ENCODE measurements at places on chromosomes 4 and X. TPM values are rescaled to one million over a fixed set of nuclear protein-coding genes. Genes with fewer than 3 reads are reported as not detected.

GUCY1A1 gene
- 88.4 TPM for total RNA-seq

CRMP1 gene
- total RNA-seq = 1.5 TPM

ALB gene
- total RNA-seq = not detected

N4BP2 gene
- 4.1 TPM for total RNA-seq

PAK3 gene
- total RNA-seq = 0.60 TPM

PLCXD1 gene
- 6.1 TPM for total RNA-seq

USP17L19 gene
- not detected for total RNA-seq

RADX gene
- total RNA-seq = 0.87 TPM

RHOXF2 gene
- total RNA-seq = not detected

TLR10 gene
- total RNA-seq = not detected

DCAF8L2 gene
- not detected for total RNA-seq

GRCh38 chr4:137471895-137472294 is 60.4 kb downstream of the PCDH18 start:
- DNase-seq = no peak

GRCh38 chr4:72215198-72215597 is 183.4 kb downstream of the NPFFR2 start:
- no peak for DNase-seq

DNA sequence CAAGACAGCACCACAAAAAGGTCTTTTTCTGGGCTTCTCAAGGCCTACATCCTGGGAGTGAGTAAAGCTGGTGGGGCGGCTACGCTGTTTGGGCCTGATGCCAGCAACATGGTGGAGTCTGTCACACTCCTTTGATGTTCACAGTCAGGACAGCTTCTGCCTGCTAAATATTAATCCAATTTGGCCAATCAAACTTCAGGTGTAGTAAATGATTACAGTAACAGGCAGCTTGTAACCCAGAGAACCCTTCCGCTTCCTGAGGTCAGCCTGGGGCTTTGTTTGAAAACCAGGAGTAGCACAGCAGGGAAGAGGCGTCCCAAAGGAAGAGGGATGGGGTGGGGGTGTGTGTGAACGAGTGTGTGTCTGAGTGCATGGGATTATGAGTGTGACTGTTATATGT is 220.4 kb downstream of the MAML3 start:
- DNase-seq = no peak

DNA sequence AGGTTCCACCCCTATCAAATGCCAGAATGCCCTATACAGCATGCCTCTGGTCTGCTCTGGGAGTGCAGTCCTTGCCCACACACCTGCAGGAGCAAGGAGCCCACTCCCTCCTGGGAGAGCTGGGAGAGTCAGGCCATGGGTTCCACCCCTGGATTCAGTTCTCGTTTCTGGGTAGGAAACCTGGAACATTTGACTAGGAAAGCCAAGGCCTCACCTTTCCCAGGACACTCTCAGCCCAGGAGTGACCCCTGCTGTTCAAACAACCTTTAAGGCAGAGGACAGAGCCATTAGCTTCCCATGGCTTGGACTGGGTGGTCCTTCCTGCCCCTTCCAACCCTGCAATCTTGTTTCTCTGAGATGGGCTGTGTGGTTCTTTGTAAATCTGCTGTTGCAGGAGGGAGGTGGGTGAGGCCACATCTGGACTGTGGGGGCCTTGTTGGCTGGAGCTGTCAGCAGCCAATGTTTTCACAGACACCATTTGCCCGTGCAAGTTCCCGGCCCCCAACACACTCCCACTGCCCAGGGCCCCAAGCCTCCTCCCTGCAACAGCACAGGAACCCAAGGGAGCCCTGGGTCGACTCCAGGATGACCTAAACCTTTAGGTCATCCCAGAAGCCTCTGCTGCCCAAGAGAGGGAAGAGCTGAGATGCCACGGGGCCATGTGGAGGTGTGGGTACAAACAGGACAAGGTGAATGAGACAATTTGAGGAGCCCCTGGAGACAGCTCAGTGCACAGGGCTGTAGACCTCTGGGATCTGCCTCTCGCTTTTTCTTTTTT is 104.4 kb downstream of the PJA1 start:
- no peak for DNase-seq

DNA sequence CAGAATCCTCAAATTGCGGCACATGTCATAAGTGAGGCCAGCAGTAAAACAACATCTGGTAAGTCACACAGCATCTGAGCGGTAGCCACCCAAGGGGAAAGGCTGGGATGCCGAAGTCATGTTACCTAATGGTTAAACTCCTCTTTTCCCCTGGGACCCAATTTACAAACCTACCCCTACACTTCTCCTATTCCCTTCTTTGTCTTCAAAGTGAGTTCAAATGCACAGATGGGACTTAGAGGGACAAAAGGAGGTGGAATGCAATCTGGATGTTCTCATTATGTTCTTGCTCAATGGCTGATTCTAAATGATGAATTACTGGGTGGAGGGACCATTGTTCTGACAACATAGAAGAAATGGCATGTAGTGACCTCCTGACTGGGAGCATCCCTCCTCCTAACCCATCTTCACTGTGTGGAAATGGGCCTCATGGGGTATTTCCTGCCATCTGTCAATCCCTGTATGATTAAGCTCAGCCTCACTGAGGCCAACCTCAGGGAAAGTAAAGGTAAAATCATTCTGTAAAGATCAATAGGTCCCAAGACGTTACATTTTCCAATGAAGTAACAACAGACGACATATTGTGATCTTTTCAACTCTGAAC is 8.5 kb downstream of the CD40LG start:
- DNase-seq = no peak

DNA sequence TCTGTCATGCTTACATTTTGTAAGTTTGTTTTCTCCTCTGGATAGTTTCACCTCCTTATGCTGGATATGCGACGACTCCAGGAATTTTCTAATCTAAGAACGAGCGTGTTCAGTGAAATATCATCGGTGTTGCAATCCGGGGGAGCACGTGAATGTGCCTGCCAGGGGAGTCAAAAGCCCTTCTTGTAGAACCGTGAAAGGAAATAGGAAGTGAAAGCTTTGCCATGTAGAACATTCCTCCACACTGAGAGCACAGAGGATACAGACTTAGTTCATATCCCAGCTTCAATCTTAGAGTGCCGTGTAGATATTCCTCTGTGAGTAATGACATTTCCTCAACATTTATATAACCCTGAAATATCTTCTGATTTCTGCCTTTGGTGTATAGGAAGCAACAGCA is 121.2 kb downstream of the VEGFC start:
- no peak for DNase-seq

DNA sequence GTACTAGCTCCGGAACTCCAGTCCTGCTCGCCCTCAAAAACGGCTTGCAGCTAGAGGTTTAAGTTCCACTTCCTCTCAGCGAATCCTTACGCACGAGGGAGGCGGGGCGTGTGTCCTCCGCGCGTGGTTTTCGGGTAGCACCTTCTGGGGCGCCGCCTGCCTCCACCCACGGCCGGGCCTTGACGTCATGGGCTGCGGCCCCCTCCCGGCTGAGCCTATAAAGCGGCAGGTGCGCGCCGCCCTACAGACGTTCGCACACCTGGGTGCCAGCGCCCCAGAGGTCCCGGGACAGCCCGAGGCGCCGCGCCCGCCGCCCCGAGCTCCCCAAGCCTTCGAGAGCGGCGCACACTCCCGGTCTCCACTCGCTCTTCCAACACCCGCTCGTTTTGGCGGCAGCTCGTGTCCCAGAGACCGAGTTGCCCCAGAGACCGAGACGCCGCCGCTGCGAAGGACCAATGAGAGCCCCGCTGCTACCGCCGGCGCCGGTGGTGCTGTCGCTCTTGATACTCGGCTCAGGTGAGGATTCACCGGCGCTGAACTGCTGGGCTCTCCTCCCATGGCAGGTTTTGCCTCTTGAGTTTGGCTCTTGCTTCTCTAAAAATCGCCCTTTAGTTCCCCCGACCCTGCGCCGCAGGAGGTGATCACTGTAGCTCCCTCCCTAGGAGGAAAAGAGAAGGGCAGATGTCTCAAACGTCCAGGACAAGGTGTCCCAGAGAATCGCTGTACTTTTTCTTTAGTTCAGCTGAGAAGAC is at the start of gene AREG:
Gene AREG, plus strand, starts transcription at position 246 of the 752 bp plus-strand sequence. Its CDS starts 210 bp downstream, at position 456.
- DNase-seq = peak; percentile 92

- DNase-seq = no peak
These were observed 446.7 kb upstream of the TENM3 start for GRCh38 chr4:181796502-181796901.

- DNase-seq = no peak
These were observed 35.9 kb downstream of the SUPT20HL1 start for GRCh38 chrX:24396236-24396930.

- no peak for DNase-seq
These were observed 50.4 kb downstream of the SORBS2 start for GRCh38 chr4:185761352-185762235.

GRCh38 chr4:94508296-94508695 is 56.6 kb downstream of the PDLIM5 start:
- DNase-seq = no peak

GRCh38 chrX:80747832-80748231 is 61.8 kb downstream of the BRWD3 start:
- no peak for DNase-seq

DNA sequence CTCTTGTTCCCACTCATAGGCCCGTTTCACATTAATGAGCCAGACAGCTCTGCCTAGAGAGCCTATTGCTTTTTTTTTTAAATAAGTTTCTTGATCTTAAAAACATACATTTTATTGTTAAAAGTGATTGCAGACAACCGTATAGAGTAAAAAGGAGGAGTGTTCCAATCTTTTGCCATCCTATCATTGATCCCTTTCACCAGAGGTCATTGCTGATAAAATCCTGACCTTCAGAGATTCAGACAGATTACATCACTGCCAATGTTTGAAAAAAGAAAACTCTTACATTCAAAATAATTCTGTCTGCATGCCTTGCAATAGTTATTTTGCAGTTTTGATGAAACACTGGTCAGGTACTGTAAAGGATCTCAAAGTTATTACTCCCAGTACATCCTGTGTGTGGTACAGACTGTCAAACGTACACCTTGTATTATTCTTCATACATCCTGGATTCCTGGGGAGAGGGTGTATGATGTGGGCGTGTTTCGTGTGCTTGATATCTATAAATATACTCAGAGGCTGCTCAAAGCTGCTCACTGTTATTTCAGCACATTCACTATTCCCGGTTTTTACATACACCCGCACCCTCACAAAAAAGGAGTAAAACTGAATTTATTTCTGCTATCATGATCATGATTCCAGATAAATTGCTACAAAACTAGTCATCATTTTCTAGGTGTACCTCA is 15.4 kb upstream of the KLHL2 start:
- DNase-seq = no peak

DNA sequence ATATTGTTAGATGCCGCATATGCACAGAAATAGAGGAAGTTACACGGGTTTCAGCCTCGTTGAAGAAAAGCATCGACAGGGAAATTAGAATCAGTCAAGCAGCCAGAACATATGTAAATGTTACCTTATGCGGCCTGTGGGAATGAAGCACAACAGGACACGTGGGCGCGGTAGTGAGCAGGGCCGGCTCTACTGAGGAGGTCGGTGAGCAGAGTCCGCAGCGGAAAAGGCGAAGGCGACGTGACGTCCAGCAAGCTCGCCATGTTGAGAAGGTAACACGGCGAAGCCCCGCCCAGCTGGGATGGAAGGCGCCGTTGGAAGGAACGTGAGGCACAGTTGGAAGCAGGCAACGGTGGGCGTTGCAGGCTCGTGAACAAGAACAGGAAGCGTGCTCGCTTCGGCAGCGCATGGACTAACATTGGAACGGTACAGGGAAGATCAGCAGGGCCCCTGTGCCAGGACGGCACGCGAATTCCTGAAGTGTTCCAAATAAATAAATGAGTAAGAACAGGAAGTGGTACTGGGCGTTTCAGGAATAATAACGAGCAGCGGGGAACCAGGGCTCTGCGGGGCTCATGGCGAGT is 54.6 kb downstream of the MTNR1A start:
- no peak for DNase-seq

GRCh38 chrX:88437563-88437962 is 309.5 kb upstream of the CPXCR1 start:
- DNase-seq = no peak

DNA sequence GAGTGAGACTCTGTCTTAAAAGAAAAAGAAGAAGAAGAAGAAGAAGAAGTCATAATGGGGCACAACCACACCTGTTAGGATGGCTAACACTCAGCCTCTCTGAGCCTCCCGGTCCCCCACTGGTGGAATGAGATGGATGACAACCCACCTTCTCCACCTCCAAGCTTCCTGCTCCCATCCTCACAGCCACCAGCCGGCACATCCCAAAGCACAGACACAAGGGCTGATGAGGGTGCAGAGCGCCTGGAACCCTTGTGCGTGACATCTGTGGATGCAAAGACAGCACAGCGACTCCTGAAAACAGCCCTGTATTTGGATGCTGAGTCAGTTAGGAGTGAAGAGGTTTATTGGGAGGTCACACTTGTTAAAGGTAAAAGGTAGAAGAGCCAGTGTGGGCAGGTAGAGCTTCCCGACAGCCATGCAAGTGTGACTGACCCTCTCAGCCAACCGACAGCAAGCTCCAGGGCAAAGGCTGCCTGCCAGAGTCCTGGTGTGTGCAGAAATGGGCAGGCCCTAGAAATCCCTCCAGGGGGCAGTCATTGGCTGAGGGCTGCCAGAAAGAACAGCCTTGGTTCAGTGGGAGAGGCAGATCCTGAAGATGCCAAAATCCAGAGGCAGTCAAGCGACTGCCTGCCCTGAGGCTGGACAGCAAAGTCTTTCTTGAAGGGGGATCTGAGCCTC is 26.6 kb upstream of the MAN2B2 start:
- peak; percentile 68 for DNase-seq

GRCh38 chrX:39874202-39874816 is 223.4 kb downstream of the BCOR start:
- no peak for DNase-seq

Measured in Right ventricle myocardium inferior (tissue), 1 donor.